Stimulated activated CD4-positive, alpha-beta T cell treated with anti-CD3 and anti-CD28 coated beads, Interleukin-15, amount 100 ng/mL, for 48 hours (primary cell): ENCODE measurements at places on chromosomes 13 and 19.

DNA sequence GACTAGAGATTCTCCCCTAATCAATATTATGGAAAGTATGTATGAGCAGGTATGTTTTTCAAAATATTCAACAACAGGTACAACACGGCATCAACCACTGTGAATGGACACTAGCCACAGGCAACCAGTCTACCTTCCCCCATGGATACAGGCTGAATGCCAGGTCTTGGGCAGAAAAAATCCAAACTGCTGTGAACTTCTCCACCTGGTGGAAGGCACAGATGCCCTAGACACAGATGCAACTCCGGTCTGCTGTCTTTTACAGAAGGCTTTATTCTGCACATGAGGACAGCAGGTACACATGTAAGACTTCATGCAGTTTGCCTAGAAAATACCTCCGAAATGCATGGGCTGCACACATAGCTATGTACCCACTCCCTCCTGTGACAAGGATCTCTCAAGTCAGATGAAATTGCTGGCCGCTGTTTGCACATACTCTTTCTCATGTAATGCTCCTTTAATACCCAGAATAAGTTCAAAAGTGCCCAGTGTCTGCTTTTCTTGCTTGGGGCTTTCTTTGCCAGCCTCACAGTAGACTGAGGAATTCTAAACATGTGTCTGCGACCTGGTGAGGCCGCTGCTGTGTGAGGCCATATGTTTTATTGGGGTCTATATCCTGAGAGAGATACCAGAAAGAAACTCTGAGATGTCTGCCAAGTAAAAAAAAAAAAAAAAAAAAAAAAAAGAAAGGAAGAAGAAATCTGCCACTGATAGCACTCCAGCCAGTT is 325.9 kb downstream of the FOXO1 start:
- DNase-seq: no peak

DNA sequence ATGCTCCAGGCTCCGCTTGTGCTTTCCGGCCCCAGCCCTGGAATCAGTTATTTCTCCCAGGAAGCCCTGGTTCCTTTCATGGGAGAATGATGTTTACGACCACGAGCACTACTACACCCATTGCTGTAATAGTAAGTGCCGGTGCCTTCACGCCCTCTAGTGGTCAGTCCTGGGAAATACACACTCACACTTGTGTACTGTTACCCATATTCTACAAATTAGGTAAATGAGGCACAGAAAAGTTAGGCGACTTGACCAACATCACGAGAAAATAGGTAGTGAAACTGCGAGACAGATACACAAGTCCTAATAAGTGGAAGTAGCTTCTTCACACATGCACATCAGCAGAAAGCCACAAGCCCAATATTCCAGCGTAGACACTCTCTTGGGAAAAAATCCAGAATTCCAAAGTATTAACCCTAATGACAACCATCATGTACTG is 21.7 kb downstream of the CEACAM21 start:
- DNase-seq: peak; percentile 70

GRCh38 chr19:7654401-7654800 is 14.4 kb upstream of the RETN start:
- DNase-seq: no peak

DNA sequence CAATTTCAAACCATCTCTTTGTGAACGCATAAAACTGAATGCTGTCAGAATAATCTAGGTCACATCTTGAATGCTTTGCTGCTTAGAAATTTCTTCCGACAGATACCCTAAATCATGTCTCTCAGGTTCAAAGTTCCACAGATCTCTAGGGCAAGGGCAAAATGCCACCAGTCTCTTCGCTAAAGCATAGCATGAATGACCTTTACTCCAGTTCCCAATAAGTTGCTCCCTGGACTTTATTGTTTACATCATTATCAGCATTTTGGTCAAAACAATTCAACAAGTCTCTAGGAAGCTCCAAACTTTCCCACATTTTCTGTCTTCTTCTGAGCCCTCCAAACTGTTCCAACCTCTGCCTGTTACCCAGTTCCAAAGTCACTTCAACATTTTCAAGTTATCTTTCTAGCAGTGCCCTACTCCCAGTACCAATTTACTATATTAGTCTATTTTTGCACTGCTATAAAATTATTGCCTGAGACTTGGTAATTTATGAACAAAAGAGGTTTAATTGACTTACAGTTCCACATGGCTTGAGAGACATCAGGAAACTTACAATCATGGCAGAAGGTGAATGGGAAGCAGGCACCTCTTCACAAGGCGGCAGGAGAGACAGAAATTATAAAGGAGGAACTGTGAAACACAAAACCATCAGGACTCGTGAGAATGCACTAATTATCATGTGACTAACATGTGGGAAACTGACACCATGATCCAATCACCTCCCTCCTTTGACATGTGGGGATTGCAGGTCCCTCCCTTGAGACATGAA is 77.0 kb downstream of the SPRY2 start:
- no peak for DNase-seq

- no peak for DNase-seq
Measured at GRCh38 chr19:4707956-4708650, 15.5 kb downstream of the DPP9 start.

GRCh38 chr13:79966493-79966895 is 374.4 kb downstream of the SPRY2 start:
- DNase-seq: no peak

GRCh38 chr13:39599842-39600241 is 3.2 kb downstream of the LHFPL6 start:
- no peak for DNase-seq

- DNase-seq: no peak
Measured at GRCh38 chr13:98083507-98083906, 59.4 kb upstream of the FARP1 start.

DNA sequence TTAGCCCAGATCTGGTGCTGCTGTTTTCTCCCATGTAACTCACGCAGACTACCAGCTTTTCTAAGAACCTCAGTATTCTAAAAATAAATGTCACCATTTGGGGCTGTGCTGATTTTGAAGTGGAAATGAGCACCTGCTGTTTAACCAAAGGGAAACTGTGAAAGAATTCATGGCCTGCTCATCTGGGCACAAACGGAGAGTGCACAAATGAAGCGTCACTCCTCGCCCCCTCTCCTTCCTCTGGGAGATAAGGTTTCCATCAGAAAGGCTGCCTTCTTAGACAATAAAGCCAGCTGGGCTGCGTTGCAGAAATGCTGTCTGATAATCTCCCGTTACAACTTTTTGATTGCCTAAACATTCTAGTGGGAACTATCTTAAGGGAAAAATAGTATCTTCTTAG is 73.7 kb upstream of the SLC15A1 start:
- DNase-seq: no peak

DNA sequence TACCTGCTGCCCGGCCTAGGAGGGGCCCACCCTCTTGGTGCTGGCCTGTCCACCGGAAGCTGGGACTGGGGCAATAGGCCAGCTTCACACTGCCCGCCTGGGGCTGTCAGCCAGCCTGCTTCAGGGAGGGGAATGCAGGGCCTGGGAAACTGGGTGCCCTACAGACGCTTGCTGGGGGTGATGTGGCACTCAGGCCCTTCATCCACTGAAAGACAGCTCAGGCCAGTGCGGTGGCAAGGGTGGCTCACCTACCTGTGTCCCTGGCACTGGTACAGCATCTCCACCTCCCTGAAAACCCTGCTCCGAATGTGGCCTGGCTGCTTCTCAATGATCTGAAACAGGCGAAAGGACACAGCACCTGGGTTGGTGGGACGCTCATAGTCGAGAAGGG is 7.8 kb downstream of the MKNK2 start:
- DNase-seq: no peak
